ENCODE measurements at places on chromosomes 12 and 14.

DNA sequence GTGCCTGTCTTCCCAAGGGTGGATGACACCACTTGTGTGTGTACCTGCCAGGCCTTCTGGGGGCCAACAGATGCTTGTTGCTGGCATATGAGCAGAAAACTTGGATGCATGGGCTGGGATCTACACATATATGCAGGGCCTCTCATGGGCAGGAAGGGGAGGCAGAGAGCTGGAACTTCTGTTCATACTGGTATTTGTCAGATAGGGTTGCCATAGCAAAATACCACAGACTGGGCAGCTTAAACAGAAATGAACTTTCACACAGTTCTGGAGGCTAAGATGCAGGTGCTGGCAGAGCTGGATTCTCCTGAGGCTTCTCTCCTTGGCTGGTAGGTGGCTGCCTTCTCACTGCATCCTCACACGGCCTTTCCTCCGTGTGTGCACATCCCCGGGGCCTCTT is 121.8 kb downstream of the SUDS3 start:
- no peaks in the 10 kb centered on the region for H3K36me3 ChIP-seq
- no peak for DNase-seq
- H3K27ac ChIP-seq = no peak overlapping the region
- H3K4me1 ChIP-seq = peaks cover 12% of the 10 kb centered on the region
- H3K27me3 ChIP-seq = peaks cover 6% of the 10 kb centered on the region

- no peak overlapping the region for H3K4me3 ChIP-seq
- DNase-seq = peak; percentile 73
- peak overlapping the region; percentile 97 for H3K27ac ChIP-seq
Observed at GRCh38 chr14:103576371-103577024, 13.7 kb downstream of the COA8 start.

DNA sequence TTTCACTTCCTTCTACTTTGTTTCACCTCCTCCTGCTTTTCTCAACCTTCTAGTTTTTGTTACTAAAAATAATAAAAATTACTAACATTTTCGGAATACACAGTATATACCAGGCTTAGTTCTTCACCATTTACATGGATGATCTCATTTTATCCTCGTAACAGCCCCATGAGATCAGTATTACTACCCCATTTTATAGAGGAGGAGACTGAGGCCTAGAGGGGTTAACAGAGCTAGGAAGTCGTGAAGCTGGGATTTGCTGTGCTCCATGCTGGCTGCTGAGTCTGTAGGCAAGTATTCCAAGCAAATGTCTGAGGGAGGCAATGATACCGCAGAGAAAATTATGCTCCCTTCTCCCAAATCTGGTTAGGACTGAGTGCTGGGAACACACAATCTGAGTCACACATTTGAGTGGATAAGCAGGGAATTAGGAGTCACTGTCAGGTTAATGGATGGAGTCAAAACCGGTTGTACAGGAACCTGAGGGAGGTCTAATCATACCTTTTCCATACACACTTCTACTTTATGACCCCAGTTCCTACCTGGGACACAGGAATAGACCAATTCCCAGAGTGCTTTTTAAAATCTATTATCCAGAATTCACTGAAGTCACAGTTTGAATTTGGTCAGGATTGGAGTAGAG is 51.1 kb downstream of the ZFYVE26 start:
- peaks cover 52% of the 10 kb centered on the region for H3K36me3 ChIP-seq
- H3K27me3 ChIP-seq = no peaks in the 10 kb centered on the region
- H3K4me1 ChIP-seq = no peaks in the 10 kb centered on the region

DNA sequence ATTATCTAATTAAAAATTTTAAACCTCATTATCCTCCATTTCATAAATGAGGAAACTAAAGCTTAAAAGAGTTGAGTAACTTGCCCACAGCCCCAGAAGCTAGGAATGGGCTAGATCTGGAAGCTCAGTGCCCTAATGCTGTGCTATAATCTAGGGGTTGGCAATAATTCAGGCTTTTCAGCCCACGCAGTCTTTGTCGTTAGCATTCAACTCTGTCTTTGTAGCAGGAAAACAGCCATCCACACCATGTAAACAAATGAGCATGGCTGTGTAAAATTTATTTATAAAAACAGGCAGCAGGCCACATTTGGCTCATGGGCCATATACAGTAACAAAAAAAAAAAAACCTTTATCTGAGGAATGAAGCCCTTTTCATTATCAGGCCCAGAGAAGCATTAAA is 92.4 kb upstream of the OVCH1 start:
- peaks cover 28% of the 10 kb centered on the region for H3K4me1 ChIP-seq
- no peak for DNase-seq
- H3K27ac ChIP-seq = no peak overlapping the region
- no peak overlapping the region for H3K4me3 ChIP-seq
- no peaks in the 10 kb centered on the region for H3K27me3 ChIP-seq

DNA sequence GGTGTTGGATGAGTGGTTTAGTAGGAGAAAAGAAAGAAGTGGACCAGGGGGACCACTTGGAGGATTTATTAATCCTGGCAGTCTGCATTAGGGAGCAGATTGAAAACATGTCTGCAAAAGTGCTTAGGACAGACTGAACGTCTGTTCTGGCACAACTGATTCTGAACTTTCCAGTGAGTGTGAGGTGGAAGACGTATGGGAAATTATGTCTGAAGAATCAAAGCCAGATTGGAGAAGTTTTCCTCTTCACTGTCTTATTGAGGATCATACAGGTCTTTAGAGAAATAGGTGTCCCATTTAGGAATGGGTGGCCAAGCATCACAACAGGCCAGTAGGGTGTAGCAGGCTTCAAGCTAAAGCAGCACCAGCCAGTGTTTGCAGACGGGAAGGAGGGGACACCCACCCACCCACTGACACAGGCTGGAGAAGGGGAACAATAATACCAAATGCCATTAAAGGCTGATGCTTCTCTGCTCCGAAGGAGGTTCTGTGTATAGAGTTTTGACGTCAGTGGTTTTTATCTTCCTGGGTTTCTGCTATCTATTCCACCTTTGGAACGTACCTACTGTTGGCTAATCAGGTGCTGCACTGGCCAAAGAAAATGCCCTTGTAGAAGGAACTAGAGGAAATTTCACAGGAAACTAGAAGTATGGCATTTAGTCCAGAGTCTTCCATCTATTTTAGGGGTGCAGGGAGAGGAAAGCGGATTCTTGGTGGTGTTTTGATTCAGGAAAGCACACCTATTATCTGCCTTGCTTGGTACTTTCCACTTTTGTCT is 1.8 kb downstream of the SRRM4 start:
- no peak overlapping the region for H3K27ac ChIP-seq
- peaks cover 16% of the 10 kb centered on the region for H3K4me1 ChIP-seq
- no peak for DNase-seq
- peaks cover 58% of the 10 kb centered on the region for H3K27me3 ChIP-seq

DNA sequence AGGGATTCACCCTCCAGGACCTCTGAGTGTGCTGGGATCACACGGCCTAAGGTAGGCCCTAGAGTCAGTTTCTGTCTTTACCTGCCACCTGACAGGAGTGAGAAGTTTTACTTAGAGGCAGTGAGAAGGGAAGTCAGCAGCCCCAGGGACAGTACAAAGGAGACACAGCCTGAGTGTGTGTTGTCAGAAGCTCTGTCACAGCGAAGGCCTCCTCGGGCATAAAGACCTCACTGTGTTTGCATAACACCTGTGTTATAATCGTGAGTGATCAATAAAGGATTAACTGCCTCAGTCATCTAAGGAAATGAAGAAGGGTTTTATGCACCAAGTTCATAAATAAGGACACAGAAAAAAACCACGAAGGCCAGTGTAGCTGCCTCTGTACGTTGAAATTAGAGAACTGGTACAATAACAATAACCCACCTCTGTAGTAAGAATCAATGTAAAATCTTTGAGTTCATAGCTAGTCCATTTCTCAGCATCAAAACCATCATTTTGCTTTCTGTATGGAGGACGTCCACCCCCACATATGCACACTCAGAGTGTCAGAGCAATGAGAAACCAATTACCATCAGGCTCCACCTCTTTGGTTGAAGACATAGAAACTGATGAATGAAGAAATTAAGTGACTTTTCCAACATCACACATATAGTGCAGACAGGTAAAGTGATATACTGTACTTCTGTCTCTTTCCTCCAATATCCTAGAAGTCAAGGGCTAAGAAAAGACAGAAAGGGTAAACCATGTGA is 159.3 kb downstream of the DAD1 start:
- peaks cover 10% of the 10 kb centered on the region for H3K27me3 ChIP-seq
- no peak overlapping the region for H3K27ac ChIP-seq
- H3K4me3 ChIP-seq = no peak overlapping the region

DNA sequence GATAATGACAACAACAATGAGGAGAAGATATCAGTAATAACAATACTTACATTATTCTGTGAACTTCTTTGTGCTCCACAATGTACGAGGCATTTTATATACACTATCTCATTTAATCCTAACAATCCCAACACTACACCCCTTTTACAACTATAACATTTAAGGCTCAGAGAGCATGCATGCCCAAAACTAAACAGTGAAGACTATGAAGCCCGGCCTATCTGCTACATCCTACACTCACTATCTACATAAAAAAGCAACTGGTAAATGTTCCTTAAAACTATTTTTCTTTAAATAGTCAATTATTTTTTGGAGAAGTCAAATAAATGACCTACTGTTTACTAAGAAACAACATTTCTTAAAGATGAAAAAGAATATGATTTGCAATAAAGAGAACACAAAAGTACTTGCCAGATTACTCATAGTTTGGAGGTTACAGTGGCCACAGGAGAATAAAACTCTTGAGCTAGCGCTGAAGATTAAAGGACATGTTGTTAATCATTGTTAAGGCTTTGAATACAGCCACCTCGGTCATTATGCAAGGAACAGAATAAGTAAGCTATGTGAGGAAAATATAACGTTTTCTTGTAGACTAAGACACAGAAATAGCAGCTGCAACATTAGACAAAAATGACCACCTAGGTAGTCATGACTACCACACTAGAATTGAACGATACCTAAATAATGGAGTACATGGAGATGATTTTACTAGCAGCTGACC is 56.7 kb downstream of the EPS8 start:
- H3K27ac ChIP-seq = no peak overlapping the region
- H3K36me3 ChIP-seq = peaks cover 5% of the 10 kb centered on the region
- H3K4me1 ChIP-seq = no peaks in the 10 kb centered on the region
- no peaks in the 10 kb centered on the region for H3K27me3 ChIP-seq
- no peak for DNase-seq

DNA sequence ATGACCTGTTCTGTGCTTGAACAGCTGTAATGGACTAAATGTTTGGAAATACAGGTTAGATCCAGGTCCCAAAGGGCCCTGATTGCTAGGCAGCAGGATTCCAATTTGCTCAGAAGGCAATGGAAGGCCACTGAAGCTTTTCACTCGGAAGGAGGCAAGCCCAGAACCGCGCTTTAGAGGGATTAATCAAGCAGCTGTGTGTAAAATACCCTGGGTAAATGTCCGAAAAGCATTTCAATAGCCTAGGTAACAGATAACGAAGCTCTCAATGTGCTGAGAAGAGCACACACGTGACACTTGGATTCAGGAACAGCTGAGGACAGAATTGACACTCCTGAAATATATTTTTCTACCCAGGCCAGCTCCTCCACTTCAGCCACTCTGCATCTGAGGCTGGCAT is 436.1 kb downstream of the TMEM132D start:
- H3K4me3 ChIP-seq = no peak overlapping the region
- no peak for DNase-seq
- peaks cover 14% of the 10 kb centered on the region for H3K4me1 ChIP-seq
- H3K27ac ChIP-seq = no peak overlapping the region
- no peaks in the 10 kb centered on the region for H3K36me3 ChIP-seq

DNA sequence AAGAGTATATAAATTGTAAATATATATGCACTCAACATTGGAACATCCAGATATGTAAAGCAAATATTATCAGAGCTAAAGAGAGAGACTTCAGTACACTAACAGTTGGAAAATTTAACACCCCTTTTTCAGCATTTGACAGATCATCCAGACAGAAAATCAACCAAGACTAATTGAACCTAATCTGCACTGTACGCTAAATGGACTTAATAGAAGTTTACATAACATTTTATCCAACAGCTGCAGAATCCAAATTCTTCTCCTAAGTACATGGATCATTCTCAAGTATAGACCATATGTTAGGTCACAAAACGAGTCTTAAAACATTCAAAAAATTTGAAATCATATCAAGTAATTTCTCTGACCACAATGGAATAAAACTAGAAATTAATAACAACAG is 229.1 kb upstream of the CLEC14A start:
- H3K27ac ChIP-seq = no peak overlapping the region
- no peak for DNase-seq
- H3K36me3 ChIP-seq = no peaks in the 10 kb centered on the region
- no peaks in the 10 kb centered on the region for H3K4me1 ChIP-seq
- H3K4me3 ChIP-seq = no peak overlapping the region
- no peaks in the 10 kb centered on the region for H3K27me3 ChIP-seq

DNA sequence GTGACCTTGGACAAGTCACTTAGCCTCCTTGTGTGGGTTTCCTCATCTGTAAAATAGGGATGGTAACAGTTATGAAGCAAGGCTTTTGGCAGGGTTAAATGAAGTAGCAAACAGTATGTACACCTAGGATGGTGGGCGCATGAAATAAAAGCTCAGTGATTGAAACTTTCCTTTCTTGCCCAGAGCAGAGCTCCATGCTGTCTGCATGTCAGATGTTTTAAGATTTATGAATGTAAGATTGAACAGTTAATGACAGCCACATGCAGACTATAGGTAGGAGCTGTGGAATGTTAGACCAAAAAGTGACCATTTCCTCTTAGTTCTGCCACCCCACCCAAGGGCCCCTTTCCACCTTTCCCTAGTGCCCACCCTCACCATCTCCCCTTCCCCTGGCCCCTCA is 12.1 kb downstream of the ITGB7 start:
- H3K4me1 ChIP-seq = no peaks in the 10 kb centered on the region
- DNase-seq = no peak
- H3K27me3 ChIP-seq = peaks cover 38% of the 10 kb centered on the region
- H3K4me3 ChIP-seq = no peak overlapping the region
- no peaks in the 10 kb centered on the region for H3K36me3 ChIP-seq
- no peak overlapping the region for H3K27ac ChIP-seq

- peaks cover 3% of the 10 kb centered on the region for H3K27me3 ChIP-seq
- H3K4me3 ChIP-seq = no peak overlapping the region
- H3K36me3 ChIP-seq = no peaks in the 10 kb centered on the region
- no peak overlapping the region for H3K27ac ChIP-seq
Observed at GRCh38 chr12:33012226-33012625, 115.6 kb upstream of the PKP2 start.

DNA sequence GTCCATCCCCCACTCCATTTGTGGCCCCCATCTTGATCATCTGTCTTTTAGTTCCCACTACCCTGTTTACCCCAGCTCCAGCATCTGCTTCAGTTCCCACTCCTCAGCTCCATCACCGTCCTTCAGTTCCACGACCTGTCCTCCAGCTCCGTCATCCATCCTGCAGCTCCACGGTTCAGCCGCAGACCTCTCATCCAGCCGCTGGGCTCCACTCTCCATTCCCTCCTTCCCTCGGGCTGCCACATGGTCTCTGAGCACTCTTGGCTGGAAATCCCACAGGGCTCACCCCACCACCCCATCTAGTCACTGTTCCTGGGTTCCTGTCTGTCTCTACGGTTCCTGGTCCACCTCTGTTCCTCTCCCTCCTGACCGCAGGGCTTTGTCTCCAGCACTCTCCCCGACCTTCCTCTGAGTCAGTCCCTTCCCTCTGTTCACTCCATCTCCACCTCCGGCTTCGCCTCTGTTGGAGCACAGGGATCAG is 3.3 kb upstream of the P3H3 start:
- H3K4me1 ChIP-seq = peaks cover 88% of the 10 kb centered on the region
- peak overlapping the region; percentile 77 for H3K4me3 ChIP-seq
- DNase-seq = no peak
- no peak overlapping the region for H3K27ac ChIP-seq
- peaks cover 16% of the 10 kb centered on the region for H3K27me3 ChIP-seq
- peaks cover 12% of the 10 kb centered on the region for H3K36me3 ChIP-seq
